ENCODE measurements at places on chromosomes 2 and 18.

- no peak for DNase-seq
Measured at GRCh38 chr2:15614545-15615300, 23.1 kb downstream of the DDX1 start.

DNA sequence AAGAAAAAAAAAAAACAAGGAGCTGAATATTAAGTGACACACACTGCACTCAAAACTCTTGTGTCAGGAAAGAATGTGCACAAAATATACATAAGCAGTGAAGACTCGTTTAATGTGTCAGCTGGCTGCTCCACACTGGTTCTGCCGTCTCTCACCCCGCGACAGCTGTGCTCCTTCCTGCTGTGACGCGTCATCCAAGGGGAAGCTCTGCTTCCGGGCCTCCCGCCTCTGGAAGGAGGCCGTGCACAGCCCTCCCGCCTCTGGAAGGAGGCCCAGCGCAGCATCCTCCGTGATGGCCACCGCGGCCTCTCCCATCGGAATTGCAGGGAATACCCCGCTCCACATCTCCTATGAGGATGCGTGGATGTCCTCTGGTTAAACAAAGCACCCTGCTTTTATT is 151.0 kb downstream of the HDAC4 start:
- DNase-seq: no peak

DNA sequence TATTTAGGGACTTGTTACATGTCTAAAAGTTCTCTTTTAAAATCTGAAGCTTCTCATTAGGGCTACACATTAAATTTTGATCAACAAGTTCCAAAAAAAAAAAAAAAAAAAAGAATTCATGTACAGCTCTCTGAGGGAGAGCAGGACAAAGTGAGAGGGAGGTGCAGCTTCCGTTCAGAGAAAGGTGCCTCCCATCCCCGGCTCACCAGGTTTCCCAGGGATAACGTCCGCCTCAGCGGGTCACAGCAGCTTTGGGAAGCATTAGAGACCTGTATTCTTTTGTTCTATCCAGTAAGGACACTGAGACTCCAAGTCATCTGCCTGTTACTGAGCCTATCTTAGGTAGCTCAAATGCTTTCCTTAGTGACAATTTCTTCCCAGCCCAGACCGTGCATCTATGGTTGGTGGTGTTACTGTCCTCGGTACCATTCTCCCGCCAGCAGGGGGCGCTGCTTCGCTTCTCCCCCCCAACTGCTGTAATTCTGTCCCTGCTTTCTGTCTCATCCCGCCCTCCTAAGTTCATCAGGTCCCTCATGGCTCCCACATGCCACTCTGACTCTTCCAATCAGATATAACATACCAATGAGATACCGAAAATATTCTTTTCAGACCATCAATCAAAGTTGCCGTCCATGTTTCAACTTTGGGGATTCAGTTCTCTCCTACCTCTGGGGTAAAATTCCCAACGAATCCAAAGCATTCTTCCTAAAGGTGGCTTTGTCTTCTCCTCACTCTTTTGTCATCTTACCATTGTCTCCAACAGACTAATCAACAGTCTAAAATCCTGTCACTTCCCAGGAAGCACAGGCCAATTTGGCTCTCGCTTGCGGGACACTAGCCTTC is 466.5 kb downstream of the METTL4 start:
- DNase-seq: peak; percentile 17

DNA sequence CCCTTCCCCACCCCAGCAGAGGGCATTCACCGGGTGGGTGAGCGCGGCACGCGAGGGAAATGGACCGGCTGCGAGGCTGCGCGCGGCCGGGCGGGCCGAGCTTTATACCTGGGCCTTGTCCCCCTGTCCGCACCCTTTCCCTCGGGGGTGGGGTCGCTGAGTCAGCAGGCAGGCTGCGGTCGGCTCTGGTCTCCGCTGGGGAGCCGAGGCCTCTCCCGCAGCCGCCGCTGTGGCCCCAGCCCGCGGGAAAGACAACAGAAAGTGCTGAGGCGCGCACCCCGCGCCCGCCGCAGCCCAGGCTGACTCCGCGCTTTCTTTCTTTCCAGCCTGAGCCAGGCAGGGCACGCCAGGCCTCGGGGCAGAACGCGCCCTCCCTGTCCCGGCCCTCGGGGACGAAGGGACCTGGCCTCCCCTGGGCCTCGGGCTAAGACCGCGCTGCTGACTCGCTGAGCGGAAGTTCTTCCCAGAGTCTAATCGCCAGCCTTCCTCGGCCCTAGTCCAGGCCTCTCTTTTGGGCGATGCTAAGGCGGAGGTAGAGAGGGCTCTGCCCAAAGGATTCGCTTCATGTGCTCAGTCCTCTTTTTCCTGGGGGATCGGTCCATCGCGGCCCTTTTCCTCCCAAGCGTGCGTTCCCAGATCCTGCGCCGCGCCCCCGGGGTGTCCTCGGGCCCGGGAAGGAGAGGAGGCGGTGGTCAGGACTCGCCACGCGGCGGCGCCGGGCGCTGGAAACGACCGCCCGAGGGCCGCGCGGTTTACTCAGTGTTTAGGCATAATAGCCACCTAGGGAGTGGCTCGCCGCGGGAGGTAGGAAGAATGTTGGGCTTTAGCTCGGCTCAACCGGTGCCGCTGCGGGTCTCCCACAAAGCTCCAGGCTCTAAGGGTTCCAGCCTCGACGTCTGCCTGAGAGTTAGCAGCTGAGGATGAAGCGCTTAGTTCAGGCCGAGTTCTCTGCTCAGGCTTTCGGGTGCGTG is at the start of gene CRYBA2:
Gene CRYBA2 (minus strand): TSS at position 78 of the 971 bp plus-strand sequence. CDS start 246 bp downstream, outside the sequence.
- no peak for DNase-seq

DNA sequence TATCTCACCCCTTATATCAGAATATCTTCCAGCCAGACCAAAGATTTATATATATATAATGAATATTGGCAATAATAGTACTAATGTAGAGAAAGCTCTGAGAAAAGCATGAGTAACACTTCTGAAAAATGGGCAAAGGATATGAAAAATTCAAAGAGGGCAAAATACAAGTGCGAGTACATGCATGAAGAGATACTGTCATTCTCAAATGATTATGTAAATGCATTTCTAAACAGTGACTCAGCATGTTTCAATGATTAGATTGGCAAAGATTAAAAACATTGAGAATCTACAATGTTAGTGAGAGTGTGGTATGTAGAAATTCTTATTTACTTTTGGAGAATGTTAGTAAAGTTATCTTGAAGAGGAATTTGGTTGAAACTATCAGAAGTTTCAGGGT is 118.3 kb upstream of the NEDD4L start:
- DNase-seq: no peak

GRCh38 chr2:198630384-198630783 is 826.0 kb downstream of the PLCL1 start:
- DNase-seq: no peak

GRCh38 chr2:100802066-100802465 is 17.9 kb upstream of the NPAS2 start:
- DNase-seq: no peak

DNA sequence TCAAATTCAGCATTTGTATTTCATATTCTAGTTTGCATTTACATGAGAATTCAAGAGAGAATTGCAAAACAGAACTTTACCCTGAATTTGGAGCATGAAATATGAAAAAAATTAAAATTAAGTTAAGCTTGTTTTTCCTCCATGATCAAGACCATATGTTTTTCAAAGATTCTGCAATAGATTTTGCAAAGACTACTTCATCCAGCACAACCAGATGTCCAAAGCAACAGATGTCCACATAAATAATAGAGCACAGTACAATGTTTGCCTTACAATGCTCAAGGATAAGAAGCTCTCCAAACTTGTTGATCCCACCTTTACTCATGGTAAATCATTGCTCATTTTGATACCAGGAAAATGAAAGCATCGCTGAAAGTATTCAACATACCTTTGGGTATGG is 25.6 kb downstream of the FAP start:
- no peak for DNase-seq

GRCh38 chr2:141940709-141941108 is 190.1 kb downstream of the LRP1B start:
- DNase-seq: no peak

DNA sequence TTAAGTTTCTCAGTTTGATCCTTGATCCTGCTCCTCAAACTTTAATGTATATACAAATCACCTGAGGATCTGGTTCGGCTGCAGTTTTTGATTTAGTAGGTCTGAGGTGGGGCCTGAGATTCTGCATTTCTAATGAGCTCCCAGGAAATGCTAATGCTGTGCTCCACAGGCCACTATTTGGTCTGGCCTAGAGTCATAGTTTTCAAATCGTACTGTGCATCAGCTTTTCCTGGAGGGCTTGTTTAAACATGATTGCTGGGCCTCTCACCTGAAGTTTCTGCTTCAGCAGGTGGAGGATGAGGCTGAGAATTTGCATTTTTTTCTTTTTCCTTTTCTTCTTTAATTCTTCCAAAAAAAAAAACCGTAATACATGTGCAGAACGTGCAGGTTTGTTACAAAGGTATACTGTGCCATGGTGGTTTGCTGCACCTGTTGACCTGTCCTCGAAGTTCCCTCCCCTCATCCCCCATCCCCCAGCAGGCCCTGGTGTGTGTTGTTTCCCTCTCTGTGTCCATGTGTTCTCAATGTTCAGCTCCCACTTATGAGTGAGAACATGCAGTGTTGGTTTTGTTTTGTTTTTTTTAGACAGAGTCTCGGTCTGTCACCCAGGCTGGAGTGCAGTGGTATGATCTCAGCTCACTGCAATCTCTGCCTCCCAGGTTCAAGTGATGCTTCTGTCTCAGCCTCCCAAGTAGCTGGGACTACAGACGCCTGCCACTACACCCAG is 42.2 kb upstream of the CD28 start:
- DNase-seq: no peak

DNA sequence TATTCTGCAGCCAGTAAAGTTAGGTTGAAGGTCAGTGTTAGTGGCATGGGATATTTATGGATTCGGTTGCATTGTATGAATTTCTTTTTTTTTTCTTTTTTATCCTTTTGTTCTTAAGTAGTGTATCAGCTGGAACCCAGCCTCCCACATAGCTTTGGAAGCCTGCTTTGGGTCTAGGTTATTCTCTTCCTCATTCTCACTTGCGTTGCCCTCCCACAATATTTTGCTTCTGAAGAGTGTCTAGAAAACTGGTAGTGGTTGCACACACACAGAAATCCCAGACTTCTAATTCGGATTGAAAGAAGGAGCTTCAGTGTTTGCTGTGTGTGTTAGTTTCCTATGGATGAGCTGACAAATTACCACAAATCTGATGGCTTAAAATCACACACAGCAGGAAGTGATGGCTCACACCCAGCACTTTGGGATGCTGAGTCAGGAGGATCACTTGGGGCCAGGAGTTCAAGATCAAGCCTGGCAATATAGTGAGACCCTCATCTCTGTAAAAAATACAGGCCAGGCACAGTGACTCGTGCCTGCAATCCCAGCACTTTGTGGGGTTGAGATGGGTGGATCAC is 104.8 kb downstream of the ARL4C start:
- DNase-seq: no peak

- DNase-seq: no peak
Measured at GRCh38 chr2:11774600-11774999, 28.2 kb downstream of the LPIN1 start.

GRCh38 chr2:211449819-211450218 is 893.4 kb downstream of the CPS1 start:
- no peak for DNase-seq

- no peak for DNase-seq
Measured at GRCh38 chr2:229087843-229088516, 183.1 kb downstream of the PID1 start.

DNA sequence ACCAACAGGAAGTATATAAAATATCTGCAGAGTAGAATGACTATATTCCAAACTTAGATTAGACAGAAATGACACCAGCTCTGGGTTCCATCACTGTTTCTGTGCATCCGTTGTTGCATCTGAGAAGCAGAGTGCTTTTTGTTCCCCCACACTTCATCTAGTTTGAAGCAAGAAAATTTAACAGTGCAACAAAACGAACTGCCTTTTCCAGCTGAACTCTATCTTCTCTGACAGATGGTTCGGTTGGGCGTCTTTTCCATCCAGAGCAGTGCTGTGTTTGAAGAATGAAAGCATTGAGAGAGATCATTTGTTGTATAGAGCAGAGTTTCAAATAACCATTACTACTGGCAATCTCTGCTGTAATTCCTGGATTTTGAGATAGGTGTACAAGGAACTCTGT is 757.5 kb downstream of the DPP10 start:
- no peak for DNase-seq

- no peak for DNase-seq
Measured at GRCh38 chr2:63525905-63526304, 62.4 kb downstream of the WDPCP start.

- DNase-seq: no peak
Measured at GRCh38 chr2:237722616-237723015, 76.0 kb upstream of the RBM44 start.

GRCh38 chr18:13437796-13438506 is 219.4 kb downstream of the LDLRAD4 start:
- peak; percentile 57 for DNase-seq

- DNase-seq: peak; percentile 90
Measured at GRCh38 chr2:27890146-27890923, at the start of the genes BABAM2 and RBKS. Gene BABAM2 (plus strand): TSS chr2:27890729. CDS start chr2:27894557, 3,828 bp downstream. Gene RBKS (minus strand): TSS chr2:27890387. CDS start chr2:27890345, 42 bp downstream.

- DNase-seq: no peak
Measured at GRCh38 chr2:128685841-128686496, 367.3 kb upstream of the HS6ST1 start.

GRCh38 chr2:138794724-138795123 is 14.5 kb upstream of the NXPH2 start:
- DNase-seq: no peak

DNA sequence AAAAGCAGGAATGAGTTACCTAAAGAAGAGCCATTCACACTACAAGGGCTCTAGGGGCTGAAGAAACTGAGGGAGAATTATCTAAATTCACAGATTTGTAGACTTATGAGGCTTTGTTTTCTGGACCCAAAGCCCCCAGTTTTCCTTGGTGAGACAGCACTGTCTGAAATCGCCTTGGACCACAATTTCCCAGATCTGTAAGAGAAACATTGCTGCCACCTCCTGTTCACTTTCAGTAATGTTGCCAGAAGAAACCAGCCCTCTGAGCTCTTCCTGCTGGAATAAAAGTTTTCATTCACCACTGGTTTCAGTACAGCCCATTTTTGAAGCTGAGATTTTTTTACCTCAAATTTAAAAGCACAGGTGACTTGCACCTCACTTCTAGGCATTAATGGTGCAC is 169.2 kb downstream of the CDH20 start:
- DNase-seq: no peak

GRCh38 chr2:48315896-48316194 is 214.1 kb upstream of the STON1 start:
- peak; percentile 37 for DNase-seq

DNA sequence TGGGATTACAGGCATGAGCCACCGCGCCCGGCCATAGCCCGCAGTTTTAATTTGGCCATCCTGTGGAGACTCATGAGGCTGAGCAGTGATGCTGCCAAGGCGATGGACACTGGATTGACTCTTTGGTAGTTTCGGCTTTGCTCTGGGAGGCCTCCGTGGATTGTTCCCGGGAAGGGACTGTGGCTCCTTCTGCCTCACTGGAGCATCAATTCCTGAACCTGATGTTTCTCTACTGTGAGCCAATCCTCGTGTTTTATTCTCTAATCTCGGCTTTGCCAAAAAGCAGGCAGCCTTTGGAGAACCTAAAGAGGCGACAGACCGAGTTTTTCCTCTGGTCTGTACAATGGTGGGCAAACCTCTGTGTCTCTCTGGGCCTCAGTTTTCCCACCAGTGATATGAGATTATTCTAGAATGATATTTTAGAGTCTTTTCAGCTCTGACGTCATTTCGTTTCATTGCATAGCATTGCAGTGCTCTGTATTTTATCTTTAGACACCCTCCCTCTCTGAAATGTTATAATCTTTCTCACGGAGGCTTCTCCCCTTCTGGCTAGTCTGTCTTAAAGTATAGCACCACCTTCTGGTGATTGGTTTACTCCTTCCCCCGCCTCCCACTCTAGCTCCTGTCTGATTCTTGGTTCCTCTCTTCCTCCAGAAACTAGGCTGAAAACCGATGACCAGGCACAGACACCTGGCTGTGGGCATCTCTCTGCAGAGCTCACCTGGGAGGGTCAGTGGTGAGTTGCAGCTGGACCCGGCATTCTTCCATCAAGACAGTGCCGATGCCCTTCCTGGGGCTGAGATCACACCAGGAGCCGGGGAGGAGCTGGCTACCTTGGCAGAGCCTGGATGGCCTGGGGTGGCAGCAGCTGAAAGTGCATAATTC is 341.3 kb downstream of the MYCN start:
- no peak for DNase-seq
